ENCODE measurements at places on chromosomes 11 and 22.

GRCh38 chr11:27216270-27217149 lies 146.5 kb downstream of the CCDC34 start:
- DNase-seq, result peak; percentile 92

GRCh38 chr11:1750840-1751530 lies 590 bp upstream of the IFITM10 start:
- DNase-seq, result peak; percentile 20

DNA sequence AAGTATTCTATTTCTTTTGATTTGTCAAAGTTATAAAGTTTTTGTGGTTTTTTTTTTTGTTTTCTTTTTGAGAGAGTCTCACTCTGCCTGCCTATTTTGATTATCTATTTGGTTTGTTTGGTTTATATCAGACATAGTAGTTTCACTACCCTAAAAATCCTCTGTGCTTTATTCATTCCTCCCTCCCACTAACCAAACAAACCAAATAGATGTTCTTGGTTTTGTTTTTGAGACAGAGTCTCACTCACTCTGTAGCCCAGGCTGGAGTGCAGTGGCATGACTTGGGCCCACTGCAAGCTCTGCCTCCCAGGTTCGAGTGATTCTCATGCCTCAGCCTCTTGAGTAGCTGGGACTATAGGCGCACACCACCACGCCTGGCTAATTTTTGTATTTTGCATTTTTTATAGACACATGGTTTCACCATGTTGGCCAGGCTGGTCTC lies 67.9 kb downstream of the ENTHD1 start:
- no peak for DNase-seq

- no peak for DNase-seq
Measured at GRCh38 chr11:1399386-1400316, 9.9 kb downstream of the BRSK2 start.

- no peak for DNase-seq
Measured at GRCh38 chr22:35140879-35141745, 75.2 kb downstream of the ISX start.

- no peak for DNase-seq
Measured at GRCh38 chr22:47957649-47958048, 1195.2 kb downstream of the TBC1D22A start.

Data from right hindlimb (tissue), 1 donor.